SK-MEL-5 (cell line): ENCODE measurements at places on chromosomes 16 and 17. TPM values are rescaled to one million over a fixed set of nuclear protein-coding genes. Genes with fewer than 3 reads are reported as not detected.
A peak's percentile ranks its signal among the peaks of the same experiment; 100 is the strongest.

Gene CACNG5
- not detected in 2 replicates for total RNA-seq

Gene TBC1D3D
- 0.08 TPM in 1 of 2 replicates, not detected in the other for total RNA-seq

DNA sequence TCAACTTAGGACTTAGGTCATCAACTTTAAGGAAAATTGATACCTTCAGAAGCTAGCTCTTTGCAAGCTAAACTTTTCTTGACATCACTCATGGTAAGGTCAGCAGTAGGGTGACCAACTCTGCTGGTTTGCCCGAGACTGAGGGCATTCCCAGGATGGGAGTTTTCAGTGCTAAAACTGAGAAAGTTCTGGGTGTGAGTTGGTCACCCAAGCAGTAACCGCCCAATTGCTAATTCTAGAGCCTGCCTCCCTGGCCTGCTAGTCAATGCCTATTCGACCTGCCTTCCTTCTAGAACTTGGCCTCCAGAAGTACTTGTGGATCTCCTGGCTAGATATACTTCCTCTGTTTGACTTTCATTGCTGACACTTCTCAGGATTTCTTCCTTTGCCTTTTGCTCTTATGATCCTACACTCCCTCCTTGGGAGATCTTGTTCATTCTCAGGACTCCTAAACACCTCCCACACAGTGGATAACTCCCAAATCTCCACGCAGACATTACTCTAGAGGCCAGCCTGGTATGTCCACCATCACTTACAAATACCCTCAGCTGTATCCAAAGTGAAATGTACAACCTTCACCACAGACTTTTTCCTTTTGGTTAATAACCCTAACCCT is 10.5 kb upstream of the MYO18A start:
- no peak for DNase-seq

DNA sequence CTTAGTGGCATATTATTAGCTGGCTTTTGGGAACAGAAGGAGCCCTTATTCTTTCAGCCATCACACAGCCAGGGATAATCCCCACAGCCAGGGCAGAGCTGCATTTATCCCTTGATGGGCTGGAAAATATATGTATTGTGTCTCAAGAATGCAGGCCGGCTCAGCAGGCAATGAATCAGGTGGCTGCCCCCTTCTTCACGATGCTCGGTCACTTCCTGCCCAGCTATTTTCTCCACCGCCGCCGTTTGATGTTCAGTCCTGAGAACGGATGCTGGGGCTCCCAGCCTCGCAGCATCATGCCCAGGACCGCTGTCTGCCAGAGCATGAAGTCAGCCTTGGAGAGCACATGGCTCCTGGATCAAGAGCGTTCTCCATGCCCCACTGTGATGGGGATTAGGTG is 4.3 kb upstream of the MYH3 start:
- DNase-seq, result no peak

GRCh38 chr16:65981057-65981456 is 385.4 kb upstream of the CDH5 start:
- no peak for DNase-seq

GRCh38 chr16:58734459-58734787 is 307 bp upstream of the GOT2 start:
- no peak for DNase-seq

GRCh38 chr17:19727501-19728078 is 11.2 kb upstream of the SLC47A2 start:
- DNase-seq, result peak; percentile 78

- no peak for DNase-seq
These were observed 759.7 kb downstream of the CDH11 start for GRCh38 chr16:64362193-64362592.

- DNase-seq, result peak; percentile 75
These were observed 9.0 kb downstream of the SLC5A10 start for GRCh38 chr17:18960803-18961511.

GRCh38 chr16:85522842-85523601 is 90.1 kb upstream of the GSE1 start:
- DNase-seq, result peak; percentile 4

Gene CHST4
- total RNA-seq, result not detected in 2 replicates

Gene IL32
- not detected in 2 replicates for total RNA-seq

GRCh38 chr17:60065136-60065535 is 13.6 kb downstream of the HEATR6 start:
- DNase-seq, result no peak

DNA sequence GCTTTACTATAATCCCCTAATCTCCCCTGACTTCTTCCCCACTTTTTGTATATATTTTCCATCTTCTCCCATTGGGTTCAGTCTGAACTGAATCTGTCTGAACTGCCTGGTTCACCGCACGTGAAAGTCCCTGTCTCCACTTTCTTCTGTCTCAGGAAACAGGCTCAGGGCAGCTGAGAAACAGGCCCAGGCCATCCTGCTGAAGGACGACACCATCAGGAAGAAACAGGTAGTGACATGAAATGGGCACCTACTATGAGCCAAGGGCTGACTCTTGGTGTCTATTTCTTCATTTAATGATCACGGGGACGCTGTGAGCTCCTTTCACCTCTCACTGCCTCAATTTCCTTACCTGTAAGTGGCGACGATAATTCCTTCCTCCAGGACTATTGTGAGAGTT is 90.5 kb upstream of the HSBP1 start:
- DNase-seq, result peak; percentile 12

- DNase-seq, result no peak
These were observed 4.7 kb downstream of the ADGRG3 start for GRCh38 chr16:57672824-57673223.

- no peak for DNase-seq
These were observed 85.1 kb downstream of the PRKCA start for GRCh38 chr17:66387392-66387981.

- no peak for DNase-seq
These were observed 348.1 kb downstream of the FOXL1 start for GRCh38 chr16:86926181-86927094.

Gene GP1BA
- total RNA-seq, result not detected in 2 replicates

Gene SKAP1
- not detected in 2 replicates for total RNA-seq

DNA sequence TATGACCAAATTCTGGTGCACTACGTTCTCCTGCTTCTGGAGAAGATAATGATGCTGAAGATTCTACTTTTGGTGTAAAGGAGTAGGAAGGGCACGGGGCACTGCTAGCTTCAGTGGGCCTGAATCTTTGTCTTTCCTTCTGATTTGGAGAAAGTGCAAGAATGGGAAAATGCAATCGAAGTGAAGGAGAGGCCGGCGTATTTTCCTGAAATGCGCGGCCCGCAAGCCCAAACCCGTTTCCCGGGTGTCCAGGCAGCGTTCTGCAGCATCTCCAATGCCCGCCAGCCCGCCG is 372 bp upstream of the NDE1 start:
- DNase-seq, result no peak

GRCh38 chr17:60610473-60610872 is 10.5 kb downstream of the PPM1D start:
- DNase-seq, result no peak

DNA sequence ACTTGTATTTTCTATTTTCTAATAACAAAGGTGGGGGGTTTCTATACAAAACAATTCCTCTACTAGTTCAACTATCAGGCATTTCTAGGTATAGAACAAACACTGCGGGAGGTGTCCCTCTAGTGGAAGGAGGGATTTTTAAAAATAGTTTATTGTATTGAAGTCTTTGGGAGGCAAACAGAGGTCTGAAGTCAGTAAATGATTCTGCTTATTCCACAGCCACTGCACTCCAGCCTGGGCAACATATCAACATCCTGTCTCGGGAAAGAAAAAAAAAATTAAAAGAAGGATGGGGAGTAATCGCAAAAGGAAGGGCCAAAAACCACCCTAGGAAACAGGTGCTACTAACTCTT is 648 bp upstream of the ERCC4 start:
- DNase-seq, result peak; percentile 57

DNA sequence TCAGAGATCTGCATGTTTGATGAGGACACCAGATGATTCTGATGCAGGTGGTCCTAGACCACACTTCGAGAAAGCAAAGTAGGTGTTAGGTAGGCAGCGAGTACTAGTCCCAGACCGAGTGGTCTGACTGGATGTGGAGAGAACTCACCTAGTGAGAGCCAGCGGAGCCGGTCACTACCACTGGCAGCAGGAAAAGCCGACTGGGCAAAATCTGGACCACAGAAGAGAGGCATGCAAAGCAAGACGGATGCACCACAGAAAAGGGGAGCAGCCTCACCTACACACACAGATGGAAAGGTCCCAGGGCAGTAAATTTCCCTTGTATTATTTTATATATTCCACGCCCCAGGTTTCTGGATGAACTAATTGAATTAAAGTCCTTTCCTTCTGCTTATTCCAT is 13.5 kb downstream of the COX10 start:
- DNase-seq, result no peak

DNA sequence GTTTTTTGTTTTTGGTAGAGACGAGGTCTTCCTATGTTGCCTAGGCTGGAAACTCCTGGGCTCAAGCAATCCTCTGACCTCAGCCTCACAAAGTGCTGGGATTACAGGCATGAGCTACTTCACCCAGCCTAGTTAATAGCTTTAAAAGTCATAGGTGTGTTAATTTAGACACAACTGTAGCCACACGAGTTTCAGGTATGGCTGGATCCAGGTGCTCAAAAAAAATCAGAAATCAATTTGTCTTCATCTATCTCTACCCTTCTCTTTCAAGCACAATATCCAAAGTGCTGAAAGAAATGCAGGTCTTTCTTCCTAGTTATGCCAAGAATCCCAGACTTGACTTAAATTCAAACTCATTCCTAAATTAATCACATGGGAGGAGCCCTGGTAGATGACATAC is 23.9 kb upstream of the C16orf87 start:
- DNase-seq, result no peak

Gene GPR142
- not detected in 2 replicates for total RNA-seq

Gene C16orf96
- not detected in 2 replicates for total RNA-seq

Gene MAP2K3
- total RNA-seq, result 27.0 and 28.7 TPM in 2 replicates

DNA sequence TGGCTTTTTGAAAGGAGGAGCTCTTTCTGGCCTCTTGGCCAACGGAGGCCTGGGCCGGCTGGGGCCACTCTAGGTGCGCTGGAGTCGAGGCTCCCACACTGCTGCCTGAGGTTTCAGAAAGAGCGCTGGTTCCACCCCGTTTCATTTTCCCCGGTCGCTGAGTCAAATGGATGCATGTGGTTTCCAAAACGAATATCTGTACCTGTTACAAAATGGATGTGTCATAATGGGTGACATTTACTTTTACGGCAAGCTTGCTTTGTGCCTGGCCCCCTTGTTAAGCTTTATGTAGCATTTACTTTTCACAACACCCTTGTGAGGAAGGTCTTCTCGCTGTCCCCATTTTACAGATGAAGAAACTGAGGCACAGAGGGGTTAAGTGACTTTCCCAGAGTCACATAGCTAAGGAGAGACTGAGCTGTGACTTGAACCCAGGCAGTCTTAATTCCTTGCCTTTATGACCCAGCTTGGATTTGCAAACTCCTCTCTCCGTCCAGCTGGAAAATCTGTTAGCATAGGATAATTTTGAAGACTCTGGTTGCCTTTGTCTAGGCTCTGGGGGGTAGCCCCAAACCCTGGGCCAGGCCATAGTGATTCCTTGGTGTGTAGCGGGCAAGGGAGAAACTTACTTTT is 10.6 kb downstream of the KSR1 start:
- no peak for DNase-seq

Gene WNT3
- 0.77 and 1.1 TPM in 2 replicates for total RNA-seq

DNA sequence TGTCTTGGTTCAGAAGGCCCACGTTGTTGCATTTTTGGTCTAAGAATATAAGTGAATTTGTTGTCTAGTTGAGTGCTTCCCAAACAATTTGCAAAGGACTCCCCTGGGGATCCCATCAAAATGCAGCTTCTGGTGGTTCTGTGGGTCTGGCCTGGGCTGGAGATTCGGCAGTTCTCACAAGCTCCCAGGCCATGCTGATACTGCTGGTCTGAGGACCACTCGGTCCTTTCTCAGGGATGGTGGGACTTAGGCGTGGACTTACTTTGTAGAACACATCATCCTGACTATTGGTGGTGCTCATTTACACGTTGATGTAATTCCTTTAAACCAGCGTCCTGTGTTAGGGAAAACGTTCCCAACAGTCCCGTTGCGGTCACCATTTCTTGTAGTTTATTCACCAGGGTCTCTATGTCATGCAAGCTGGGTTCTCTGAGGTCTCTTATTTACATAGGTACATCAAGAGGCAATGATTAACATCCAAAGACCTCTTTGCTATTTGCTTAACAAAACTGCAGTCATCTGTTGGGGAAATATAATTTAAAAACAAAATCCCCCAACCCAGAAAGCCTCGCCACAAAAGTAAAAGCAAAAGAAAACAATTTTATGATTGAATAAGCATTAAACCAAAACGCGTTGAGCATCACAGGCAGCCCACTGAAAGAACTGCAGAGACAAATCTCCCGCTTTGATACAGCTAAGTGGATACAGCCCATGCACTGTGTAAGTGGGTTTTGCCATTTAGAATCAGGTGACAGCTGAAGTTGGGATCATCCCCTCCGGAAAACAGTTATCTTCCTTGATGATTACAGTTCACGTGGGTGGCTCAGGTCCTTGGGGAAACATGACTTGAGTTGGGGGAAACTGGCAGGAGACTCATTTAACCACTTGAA is 39.0 kb upstream of the SEC14L1 start:
- peak; percentile 100 for DNase-seq

- DNase-seq, result no peak
These were observed 15.3 kb upstream of the TXNDC11 start for GRCh38 chr16:11757671-11758545.

DNA sequence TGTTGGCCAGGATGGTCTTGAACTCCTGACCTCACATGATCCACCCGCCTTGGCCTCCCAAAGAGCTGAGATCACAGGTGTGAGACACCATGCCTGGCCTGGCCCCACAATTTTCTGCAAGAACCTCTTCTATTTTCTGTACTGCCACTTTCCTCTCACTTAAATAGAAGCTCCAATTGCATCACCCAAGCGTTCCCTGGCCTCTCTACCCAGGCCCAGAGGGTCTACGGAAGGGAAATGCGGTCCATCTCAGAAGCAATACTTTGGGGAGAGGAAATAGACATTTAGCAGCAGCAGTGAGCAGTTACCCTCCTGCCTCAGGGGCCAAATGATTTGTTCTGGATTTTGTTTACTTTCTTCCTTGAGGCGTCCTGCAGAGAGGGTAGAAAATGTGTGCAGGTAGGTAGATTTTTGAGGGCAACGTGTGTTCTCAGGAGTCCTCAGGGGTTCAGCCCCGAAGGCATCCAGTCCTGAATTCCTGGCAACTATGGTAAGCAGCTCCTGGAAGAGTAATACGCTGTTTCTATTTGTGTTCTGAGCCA is 11.0 kb downstream of the SLC6A4 start:
- DNase-seq, result no peak

DNA sequence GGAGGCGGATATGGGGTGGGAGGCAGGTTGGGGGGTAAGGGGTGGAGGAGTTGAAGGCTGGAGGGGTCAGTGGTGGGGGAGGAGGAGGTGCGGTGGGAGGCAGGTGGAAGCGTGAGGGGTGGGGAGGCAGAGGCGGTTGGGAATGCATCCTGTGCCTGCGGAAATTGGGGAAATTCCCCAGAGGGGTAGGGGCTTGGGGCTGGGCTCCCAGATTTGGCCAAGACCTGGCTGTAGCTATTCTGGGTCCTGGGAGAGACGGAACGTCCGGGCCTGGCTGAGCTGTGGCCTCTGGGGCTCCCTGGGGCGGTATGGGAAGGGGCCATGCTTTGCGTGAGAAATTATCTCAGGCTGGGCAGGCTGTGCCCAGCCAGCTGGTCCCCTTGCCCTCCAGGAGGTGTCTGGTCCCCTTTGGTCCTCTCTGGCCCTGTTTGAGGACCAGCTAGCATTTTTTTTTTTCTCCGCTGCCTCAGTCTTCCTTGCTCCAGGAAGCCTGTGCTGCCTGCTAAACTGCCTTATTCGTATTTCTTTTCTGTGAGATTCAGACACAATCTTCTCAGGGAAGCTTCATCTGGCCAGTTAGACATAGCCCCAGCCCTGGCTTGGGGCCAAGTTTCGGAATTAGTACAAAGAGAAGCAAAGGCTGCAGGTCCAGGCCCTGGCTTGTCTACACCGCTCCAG is 7.3 kb upstream of the TRPV2 start:
- DNase-seq, result peak; percentile 72

Gene KRT33A
- total RNA-seq, result not detected in 2 replicates
